ENCODE measurements at places on chromosomes 6 and 20.

- no peak for DNase-seq
Observed at GRCh38 chr6:4364172-4364571, 228.8 kb upstream of the ECI2 start.

DNA sequence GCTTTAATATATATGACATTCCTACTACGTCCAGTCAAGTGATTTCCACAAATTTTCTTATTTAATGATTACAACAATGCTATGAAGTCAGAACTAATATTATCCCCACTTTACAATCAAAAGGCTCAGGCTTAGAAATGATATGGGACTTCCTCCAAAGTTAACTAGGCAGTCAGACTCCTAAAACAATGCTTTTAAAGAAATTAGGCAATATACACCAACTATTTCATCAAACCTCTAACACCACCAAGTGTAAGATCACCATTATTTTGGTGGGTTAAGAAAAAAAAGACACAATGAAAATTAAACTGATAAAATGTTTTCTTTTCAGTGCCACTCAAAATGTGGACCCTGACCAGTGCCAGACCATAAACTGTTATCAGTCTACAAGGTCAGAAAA lies 256.1 kb upstream of the RUNX2 start:
- DNase-seq: no peak

- DNase-seq: no peak
Observed at GRCh38 chr20:32436968-32437367, 78.8 kb downstream of the ASXL1 start.

GRCh38 chr20:19808498-19808897 lies 50.4 kb downstream of the RIN2 start:
- no peak for DNase-seq

DNA sequence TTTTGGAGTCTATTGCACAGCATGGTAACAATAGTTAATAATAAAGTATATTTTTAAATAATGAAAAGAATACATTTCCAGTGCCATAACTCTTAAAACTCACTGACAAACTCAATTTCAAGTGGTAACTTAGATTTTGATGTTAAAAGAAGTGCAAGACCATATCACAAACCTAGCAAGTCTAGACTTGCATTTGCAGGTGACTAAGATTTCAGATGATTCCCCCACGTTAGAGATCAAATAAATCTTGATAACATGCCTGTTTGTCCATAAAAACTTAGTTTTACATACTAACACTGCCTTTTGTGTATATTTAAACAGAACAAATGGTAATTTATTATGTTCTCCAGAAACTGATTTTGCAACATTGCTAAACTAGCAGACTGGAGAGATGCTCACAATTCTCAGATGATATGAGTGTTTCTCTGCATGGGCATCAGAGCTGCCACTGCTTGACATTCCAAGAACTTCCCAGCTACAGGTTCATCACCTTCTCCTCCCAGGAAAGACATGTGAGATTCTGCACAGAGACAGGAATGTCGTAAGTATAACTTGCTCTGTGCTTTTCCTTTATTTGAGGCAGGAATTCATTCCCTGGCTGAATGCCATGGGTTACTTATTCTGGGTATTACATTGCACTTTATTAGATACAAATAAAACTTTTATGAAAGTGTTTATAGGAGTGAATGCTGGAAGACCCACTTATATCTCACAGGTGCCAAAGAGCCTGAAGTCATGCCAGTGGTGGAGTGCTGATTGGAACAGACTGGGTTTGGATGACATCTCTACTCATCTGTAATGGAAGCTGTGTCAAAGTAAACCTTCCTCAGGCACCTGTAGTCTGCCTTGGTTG lies 160.2 kb upstream of the FOXA2 start:
- no peak for DNase-seq

DNA sequence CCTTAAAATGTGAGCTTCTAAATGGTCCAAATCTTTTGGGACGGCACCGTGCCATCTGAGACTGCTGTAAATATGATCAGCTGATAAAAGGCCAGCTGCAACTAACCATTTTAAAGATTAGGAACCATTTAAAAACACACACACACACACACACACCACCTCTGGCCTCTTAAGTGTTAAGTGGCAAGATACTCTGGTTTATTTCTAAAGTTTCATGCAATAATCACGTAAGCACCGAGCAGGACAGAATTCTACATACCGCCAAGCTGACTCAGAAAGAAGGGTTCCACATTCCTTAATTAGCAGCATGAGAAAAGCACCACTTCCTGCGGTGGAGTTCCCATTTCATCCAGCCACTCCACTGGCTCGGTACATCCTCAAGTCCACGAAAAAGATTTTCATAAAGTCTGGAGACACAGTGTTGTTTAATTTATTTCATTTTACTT lies 17.8 kb upstream of the ZNF217 start:
- no peak for DNase-seq

GRCh38 chr6:143961886-143962878 lies 45.9 kb downstream of the PLAGL1 start:
- no peak for DNase-seq

DNA sequence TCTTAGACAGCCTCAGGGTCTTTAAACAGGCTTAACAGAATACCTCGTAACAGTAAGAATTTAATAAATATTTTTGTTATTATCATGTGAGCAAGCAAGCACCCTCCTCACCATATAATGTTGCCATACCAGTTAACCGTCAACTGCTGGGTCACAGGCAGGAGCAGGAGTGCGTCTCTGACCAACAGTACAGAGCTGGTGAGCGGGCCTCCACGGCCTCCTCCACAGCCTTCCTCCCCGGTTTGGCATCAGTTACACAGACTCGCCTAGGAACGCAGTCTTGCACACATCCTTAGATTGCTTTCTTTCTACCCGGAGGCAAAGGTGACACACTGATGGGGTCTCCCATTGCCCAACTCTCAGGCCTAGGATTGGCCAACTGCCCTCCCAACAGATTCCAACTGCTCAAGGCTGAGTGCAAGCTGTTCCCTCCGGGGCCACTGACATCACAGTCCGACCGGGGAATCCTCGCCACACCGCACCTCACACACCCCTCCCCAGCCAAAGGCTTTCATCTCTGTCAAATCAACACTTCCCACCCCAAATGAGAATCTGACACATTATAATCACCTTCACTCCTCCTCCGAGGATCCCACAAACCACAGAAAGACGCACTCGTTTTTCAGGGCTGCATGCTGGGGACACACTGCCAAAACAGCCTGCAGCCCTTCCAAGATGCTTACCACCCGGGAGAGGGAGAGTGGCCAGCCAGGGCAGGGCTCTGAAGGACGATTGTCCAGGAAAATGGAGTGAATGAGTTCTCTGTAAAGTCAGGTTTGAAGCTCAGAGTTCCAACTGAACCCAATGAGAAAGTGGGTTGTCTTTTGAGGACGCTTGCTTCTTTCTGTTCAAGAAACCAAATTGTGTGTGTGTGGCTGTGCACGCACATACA lies 63.2 kb downstream of the PDE10A start:
- DNase-seq: no peak

DNA sequence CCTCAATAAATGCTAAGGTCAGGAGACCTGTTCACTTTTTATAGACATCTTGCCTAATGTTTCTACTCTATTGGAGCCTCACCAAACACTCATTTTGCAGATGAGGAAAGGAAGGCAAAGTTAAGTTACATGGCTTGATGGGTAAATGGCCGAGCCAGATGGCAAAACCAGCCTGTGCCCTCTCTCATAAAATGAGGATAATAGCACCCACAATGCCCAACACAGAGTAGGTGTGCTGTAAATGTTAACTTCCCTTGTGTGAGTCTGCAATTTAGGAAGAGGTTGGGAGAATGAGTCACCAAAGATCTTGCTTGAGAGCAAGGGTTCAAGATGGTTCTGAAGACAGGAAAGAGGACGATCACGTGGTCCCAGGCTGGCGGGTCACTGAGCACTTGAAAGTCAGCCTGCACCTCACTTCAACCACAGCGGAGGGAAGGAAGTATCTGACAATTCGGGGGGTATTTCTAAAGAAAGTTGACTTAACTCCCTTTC lies 3.3 kb downstream of the KCNK5 start:
- DNase-seq: no peak

DNA sequence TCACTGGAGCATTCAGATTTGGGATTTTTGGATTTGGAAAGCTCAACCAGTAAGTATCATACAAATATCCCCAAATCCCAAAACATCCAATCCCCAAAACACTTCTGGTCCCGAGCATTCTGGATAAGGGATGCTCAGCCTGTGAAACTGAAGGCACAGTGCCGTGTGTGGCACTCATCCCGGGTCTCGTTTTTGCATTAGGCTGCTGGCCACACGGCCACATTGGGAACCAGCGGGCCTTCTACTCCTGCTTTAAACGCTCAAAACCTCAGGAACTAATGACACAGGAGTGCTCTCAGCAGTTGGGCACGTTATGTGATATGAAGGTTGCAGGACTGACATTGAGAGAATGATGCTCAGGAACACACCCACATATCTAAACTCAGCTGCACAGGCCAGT lies 35.6 kb downstream of the PSMG4 start:
- DNase-seq: no peak

- no peak for DNase-seq
Observed at GRCh38 chr6:107801173-107801886, 22.8 kb downstream of the SCML4 start.

GRCh38 chr6:84809455-84809854 lies 45.1 kb upstream of the TBX18 start:
- no peak for DNase-seq

- DNase-seq: no peak
Observed at GRCh38 chr6:24323632-24324337, 34.1 kb downstream of the DCDC2 start.

DNA sequence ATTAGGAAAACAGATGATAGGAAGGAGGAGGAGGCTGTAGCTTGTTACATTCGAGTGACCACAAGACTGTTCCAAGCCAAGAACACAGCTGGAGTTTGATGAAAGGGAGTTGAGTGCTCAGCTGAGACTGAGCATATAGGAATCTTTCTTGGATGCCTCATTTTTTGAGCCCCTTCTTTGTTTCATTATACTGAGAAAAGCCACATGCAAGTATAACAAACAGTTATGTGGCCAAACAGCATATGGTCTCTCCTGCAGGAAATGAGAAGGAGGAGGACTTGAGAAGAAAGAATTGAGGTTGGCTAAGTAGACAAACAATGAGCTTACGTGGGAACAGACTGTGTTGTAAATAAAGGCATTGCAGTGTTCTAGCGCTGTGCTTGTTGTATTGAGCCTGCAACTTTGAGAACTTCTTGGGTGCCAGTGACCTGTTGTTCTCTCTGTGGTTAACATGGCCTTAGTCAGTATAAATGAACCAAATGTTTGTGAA lies 78.3 kb downstream of the AKAP7 start:
- DNase-seq: no peak

- DNase-seq: no peak
Observed at GRCh38 chr6:152268846-152269442, 368.2 kb downstream of the SYNE1 start.

DNA sequence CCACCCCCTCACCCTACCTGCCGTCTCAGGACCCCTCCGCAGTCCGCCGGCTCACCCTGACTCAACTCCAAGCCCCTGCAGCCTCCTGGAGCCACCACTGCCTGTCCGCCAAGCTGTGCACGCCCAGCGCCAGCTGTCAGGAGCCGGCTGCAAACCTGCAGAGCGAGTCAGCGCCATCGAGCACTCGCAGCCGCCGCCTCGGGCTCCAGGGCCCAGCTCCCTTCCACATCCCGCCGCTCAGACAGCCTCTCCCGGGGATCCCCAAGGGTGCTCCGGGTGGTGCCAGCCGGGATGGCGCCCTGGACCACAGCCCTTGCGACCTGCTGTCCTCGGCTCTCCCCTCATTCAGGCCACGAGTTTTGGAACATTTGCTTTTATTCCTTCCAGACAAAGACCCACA lies 4.3 kb downstream of the TNNC2 start:
- no peak for DNase-seq

DNA sequence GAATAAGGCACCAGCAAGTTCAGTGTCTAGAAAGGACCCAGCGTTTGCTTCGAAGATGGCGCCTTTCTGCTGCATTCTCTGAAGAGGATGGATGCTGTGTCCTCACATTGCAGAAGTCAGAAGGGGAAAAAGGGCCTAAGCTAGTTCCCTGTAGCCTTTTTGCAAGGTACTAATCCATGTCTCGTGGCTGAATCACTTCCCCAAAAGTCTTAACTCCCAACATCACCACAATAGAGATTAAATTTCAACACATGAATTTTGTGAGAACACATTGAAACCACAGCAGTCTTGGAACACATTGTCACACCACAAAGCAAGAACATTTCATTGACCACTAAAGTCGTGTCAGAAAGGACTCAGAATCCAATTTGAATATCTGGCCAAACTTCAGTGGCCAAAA lies 42.1 kb downstream of the KLHL31 start:
- DNase-seq: no peak

DNA sequence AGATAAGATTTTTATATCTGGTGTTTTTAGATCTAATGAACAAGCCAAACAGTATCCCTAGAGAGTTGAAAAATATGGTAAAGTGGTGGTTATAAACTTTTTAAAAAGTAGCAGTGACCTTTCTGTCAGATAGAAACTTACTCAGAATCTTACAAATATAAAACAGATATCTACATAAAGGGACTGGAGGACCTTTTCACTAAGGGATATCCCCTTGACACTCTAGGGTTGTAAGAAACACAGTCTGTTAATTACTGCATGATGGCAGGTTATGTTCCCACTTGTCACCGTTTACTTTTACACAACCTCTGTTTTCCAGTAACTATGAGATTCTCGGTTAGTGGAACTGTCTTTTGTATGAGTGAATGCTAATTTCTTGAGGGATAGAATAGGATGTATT lies 11.5 kb downstream of the CFAP206 start:
- no peak for DNase-seq

DNA sequence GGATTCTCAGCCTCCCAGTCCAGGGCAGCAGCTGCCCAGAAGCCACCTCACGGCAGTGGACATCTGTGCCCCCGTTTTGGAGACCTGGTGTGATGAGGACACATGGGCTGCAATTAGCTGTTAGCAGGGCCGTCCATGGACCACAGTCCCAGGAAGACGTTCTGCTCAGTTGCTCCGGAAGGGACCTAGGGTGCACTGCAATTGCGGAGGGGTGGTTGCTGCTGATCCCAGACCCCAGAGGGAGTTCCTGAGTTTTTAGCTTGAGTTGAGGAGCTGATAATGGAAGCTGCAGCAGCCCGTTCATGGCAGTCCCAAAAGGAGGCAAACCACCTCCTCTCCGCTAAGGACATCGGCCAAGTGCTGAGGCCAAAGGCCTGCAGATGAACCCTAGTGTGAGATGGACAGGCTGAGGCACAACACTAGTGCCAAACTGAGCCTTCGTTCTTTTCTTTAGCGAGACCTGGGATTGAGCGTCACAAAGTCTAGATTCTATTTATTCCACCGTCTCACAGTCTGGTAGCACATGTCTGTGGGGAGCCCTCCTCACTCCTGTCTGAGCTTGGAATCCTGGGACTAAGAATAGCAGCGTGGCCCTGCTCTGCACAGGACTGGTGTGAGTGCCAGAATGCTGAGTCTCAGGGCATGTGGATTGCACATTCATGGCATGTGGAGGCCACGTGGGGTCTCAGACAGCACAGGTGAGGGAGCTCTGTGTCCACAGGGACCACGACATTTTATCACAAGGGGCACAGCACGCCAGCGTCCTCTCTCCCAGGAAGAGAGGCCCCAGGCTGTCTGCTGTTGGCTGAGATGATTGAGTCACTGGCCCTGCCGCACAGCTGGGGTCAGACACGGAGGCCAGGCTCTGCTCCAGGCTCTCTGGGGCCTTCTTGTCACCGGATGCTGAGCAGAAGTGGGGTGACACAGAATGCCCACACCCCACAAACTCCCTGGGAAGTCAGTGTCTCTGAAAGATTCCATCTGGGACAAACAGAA lies 113.4 kb downstream of the PSMB1 start:
- no peak for DNase-seq

GRCh38 chr6:145824344-145824743 lies 9.7 kb upstream of the FBXO30 start:
- DNase-seq: no peak

Data from stimulated activated naive B cell treated with anti-CD40 and anti-IgM and Interleukin-4, amounts not matched to agents 10 μg/mL and 1 μg/mL and 100 μg/mL, for 72 hours (primary cell).